ENCODE measurements at places on chromosomes 4 and X. TPM values are rescaled to one million over a fixed set of nuclear protein-coding genes. Genes with fewer than 3 reads are reported as not detected.

The STOX2 gene
- total RNA-seq = 2.4 TPM

The LRCH2 gene
- total RNA-seq = 6.2 TPM

The CFAP47 gene
- 0.84 TPM for total RNA-seq

The NAP1L2 gene
- total RNA-seq = 19.0 TPM

The GAGE13 gene
- not detected for total RNA-seq

The PPP3CA gene
- total RNA-seq = 36.8 TPM

The SPACA5 gene
- total RNA-seq = not detected
